ENCODE measurements at places on chromosomes 1 and 21. TPM values are rescaled to one million over a fixed set of nuclear protein-coding genes. Genes with fewer than 3 reads are reported as not detected.

The TRIM62 gene
- total RNA-seq: 18.1 TPM

The HES2 gene
- total RNA-seq: not detected

The FHAD1 gene
- total RNA-seq: 2.9 TPM

DNA sequence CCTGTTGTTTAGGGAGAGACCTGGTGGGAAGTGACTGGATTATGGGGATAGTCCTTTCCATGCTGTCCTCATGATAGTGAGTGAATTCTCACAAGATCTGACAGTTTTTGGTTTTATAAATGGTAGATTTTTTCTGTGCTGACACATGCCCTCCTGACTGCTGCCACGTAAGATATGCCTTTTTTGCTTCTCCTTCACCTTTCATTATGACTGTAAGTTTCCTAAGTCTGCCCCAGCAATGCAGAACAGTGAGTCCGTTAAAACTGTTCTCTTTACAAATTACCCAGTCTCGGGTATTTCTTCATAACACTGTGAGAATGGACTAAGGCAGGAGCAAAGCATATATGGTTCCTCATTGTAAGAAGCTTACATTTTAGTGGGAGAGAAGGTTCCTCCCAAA is 1727.2 kb downstream of the NCAM2 start:
- DNase-seq: no peak

DNA sequence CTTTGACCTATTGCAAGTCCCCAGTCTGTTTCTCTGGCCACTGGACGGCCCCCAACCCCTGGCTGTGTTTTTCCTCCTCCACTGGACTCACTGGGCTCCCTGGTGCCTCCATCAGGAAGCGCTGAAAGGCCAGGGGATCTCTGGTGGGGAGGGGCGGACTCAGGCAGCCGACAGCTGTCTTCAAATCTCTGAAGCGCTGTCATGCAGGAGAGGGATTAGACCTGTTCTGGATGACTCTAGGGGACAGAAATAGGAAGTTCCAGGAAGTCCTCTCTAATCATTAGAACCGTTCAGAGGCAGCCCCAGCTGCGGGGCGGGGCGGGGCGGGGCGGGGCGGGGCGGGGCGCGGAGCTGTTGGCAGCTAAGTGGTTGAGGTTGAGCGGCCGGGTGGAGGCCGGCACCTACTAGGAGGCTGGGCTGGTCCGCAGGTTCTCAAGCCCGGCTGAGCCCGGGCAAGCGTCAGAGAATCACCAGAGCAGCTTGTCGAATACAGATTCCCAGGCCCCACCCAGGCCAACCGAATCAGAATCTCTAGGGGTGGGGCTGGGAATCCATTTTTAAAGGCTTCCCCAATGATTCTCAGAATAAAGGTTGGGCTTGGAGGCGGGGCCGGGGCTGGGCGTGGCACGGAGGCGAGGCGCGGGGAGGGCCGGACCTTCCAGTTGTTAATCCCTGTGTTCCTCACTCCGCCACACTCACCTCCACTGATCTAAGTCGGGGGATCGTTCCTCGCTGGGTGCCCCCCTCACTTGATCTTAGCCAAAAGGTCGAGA is 11.4 kb upstream of the PHLDA3 start:
- DNase-seq: peak; percentile 93

GRCh38 chr21:15850645-15851044 is 120.9 kb downstream of the USP25 start:
- peak; percentile 12 for DNase-seq

GRCh38 chr1:202584707-202585589 is 125.3 kb downstream of the SYT2 start:
- no peak for DNase-seq

- DNase-seq: no peak
These were observed 8.6 kb upstream of the EPHA2 start for GRCh38 chr1:16164213-16165072.

DNA sequence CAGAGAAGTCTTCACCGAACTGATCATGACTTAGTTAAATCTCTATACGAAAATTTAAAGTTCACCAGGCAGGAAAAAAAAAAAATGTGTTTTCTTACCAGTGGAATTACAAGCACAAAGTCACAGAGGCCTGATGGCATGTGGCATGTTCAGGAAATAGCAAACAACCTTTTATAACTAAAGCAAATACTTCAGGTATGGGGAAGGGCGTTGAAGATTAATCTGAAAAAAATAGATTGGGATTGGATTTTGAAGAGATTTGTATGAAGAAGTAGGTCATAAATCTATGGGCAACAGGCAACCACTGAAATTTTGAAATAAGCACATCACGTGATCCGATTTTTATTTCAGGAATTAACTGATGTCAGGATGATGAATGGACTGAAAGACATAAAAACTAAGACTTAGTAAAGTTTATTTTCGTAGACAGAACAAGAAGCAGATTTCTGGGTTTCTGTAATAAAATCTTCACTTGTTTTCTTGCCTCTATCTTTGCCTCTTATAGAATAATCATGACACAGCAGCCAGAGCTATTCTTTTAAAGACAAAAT is 295.9 kb upstream of the ADGRL4 start:
- no peak for DNase-seq

DNA sequence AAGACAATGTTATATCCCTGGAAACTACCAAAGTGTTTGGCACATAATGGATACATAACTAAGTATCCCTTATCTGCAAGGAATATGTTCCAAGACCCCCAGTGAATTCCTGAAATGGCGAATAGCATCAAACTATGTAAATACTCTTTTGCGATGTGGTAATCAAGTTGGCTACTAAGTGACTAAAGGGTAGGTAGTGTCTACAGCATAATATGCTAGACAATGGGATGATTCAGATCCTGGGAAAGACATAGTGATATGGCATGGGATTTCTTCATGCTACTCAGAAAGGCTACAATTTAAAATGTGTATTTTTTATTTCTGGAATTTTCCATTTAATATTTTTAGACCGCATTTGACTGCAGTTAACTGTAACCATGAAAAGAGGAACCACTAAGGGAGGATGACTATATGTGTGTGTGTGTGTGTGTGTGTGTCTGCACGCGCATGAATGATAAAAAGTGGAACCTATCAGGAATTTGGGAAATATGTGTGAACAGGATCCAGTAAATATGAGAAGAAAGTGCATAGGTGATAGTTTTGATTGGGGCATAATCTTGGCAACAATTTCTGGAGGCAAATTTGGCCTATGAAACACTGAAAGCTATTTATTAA is 1899.9 kb downstream of the NCAM2 start:
- DNase-seq: no peak

All from stomach (tissue), 19 donors.